Stimulated activated CD8-positive, alpha-beta memory T cell treated with anti-CD3 and anti-CD28 coated beads, Interleukin-12 subunit alpha, Interleukin-12 subunit beta, amount 100 ng/mL, for 1 hour (primary cell): ENCODE measurements at places on chromosomes 11 and 22.
A peak's percentile ranks its signal among the peaks of the same experiment; 100 is the strongest.

DNA sequence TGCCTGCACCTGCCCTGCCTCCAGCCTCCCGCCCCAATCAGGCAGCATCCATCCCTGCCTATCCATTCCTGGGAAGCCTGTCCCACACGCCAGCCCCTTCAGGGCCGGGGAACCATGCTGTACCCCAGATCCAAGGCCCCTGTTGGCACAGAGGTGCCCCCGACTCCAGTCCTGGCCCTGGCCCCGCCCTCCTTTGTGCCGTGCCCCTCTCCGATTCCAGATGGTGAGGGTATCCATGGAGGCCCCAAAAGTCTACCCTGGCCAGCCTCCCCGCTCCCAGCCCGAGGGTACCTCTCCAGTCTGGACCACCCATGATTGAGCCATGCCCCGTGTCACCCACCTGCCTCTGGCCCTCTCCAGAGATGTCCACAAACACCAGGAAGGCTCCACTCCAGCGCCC is 2.7 kb upstream of the TH start:
- no peak for DNase-seq

- no peak for DNase-seq
Observed at GRCh38 chr11:130313383-130314183, 1.1 kb downstream of the ZBTB44 start.

GRCh38 chr11:118914178-118914918 is 11.4 kb downstream of the BCL9L start:
- DNase-seq: peak; percentile 44

DNA sequence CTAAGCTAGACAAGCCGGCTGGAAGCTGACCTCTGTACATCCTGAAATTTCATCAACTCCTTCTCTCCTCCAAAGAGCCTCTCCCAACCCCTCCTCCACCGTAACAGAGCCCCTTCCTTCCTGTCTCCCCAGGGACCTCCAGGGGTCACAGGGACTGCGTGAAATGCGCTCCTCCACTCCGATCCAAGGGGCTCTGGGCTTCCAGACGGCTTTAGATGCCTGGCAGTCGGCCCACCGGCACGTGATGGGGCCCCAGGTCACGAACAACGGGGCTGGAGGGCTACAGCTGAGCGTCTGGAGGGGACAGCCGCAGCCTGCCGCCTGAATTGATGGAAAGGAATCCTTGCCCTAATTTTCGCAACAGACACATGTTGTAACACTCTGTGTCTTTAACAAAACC is 264.1 kb downstream of the MN1 start:
- DNase-seq: no peak

DNA sequence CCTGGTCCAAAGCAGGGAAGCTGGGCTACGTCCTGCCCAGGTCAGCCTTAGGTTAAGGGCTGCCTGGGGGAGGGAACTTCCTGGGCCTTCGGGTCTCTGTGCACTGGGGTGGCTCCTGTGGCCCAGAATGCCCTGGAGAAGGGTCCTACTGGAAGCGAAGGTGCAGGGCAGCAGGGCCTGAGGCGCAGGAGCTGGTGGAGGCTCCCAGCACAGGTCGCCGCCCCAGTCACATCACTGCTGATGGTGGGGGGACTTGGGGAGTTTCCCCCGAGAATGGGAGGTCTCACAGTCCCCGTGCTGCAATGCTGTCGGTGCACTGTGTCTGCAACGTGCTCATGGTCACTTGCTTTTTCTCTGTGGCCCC is 815 bp upstream of the SMIM38 start:
- DNase-seq: no peak

- DNase-seq: no peak
Observed at GRCh38 chr11:73998846-73999575, 9.9 kb downstream of the UCP3 start.

DNA sequence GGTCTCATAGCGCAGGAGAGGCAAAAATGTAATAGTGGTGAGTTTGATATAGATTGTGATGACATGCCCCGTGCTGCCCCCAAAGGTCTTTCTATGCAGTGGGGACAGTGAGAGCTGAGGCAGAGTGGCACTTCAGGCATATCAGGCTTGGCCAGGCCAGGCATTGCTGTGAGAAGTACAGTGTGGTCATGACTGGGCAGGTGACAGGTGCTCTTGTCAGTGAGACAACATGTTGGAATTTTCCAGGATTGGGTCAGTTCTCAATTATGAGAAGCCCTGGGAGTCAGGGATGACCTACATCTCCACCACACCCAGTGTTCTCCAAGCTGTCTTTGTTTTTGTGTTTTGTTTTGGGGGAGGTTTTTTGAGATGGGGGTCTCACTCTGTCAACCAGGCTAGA is 3.7 kb downstream of the SNAP29 start:
- no peak for DNase-seq

DNA sequence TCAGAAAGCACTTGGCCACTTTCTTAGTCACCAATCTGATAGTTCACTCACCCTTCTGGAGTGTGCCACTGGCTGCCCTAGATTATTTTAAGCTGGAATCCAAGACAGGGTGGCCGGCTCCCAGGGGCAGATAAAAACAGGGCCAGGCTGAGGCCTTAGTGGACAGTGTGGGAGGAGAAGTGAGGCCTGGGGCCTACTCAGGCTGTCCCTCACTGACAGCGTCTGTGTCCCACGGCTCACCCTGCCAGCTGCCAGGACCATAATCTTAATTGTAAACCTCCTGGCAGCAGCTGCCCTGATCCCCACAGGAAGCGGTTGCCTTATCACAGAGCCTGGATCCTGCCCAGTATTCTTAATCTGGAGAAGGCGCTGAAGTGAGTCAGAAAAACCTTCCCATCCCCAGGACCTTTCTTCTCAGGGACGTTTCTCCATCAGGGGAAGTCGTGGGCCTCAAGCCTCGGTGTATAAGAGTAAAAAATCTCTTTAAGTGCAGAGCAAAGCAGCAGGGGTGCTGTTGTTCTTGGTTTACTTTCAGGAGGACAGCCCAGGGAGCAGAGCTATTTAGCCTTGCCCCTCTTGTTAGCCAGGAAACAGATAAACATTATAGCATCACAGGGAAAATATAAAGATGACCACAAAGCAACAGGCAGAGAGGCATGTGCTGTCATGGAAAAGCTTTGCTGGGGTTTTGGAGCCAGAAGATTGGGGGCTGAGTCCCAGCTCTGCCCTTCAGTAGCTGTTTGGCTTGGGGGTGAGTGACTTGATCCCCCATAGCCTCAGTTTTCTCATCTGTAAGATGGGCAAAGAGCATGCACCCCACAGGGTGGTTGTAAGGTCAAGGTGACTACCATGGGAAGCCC is 39.6 kb downstream of the TSPAN18 start:
- no peak for DNase-seq

DNA sequence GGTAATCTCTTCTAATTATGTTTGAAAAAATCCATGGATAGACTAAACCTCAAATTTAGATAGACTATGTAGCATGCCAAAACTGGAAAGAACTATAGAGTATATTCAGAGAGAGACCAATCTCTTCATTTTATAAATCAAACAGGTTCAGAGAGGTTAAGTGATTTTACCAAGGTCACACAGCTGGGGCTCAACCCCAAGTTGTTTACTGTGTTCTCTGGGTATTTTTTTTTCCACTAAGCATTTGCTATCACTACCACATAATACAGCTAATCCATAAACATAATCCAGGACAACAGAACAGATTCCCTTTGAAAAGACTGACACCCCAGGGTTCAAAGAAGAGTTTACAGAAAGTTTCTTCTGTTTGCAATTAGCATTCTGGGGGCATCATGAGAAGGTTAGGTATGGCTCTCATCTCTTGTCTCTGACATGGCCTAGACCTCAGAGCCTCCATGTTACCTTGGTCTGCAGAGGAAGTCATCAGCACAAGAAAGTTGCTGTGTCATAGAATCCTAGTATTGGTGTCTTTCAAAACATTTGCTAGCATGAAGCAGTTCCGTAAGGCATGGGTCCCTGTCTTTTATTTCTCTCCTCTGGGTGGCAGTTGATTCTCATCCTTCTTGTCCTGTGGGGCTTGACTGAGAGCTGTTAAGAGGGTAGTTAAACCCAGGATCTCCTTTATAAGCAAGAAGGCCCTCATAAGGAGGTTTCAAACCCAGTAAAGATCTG is 94.5 kb upstream of the HSD17B12 start:
- no peak for DNase-seq

GRCh38 chr11:130553306-130553705 is 104.9 kb downstream of the ADAMTS15 start:
- DNase-seq: no peak

DNA sequence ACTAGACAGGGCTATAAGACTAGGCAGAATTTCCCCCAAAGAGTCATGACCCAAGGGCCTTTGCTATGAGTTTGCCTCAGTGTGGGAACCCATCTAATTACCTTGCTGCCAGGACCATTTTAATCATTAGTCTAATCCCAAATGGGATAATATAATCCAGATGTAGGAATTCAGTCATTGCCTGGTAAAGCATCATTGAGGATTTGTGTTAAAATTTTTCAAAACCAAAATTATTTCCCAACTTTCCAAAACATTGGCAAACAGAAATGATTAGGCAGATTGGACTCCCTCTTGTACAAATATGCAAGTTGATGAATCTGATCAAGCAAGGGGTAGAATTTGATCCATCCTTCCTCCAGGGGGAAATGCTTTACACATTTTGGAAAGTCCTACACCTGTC is 16.2 kb upstream of the MMP13 start:
- no peak for DNase-seq

- DNase-seq: no peak
Observed at GRCh38 chr11:119044708-119045107, 12.3 kb downstream of the HYOU1 start.

GRCh38 chr11:117189191-117189940 is 9.8 kb upstream of the TAGLN start:
- DNase-seq: no peak

GRCh38 chr11:128334311-128335044 is 252.9 kb downstream of the ETS1 start:
- no peak for DNase-seq

DNA sequence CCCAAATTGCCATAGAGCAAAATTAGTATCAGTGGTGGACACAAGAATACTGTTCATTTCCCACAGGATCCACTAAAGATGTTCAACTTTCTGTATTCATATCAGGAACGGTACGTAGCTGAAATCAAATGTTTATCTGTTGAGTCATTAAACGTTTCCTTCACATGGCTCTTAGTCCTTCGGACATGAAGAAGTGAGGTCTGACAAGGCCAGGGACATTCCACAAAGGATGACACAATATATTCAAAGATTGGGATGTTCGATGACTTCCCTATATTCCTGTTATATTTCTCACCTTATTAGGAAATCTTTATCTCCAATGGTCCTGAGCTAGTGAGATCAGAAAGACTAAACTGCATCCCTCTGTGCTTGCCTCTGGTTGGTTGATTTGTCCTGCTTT is 129.0 kb downstream of the ETS1 start:
- no peak for DNase-seq

DNA sequence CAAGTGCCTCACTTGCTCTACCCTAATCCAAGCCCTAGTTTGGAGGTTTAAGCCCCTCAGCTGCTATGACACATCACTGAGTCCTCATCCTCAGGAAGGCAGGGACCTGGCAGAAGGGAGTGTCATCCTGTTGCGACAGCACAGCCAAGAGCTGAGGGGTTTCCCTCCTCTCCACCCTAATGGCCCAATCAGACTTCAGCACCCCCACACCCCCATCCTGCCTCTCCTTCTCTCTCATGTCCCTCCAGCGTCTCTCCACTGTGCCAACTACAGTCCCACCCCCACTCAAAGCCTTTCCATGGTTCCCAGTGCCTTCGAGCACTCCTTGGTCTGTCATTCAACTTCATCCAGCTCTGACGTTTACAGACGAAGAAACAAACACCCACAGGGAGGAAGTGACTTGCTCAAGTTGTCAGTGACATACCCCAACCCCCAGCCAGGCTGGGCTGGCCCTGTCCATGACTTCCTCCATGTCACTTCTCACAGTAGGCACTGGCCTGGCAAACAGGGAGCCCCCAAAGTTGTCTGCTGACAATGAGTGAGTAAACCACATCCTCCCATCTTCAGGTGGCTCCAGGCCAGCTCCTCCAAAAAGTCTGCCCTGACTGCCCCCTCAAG is 15.6 kb downstream of the ARAP1 start:
- DNase-seq: peak; percentile 49

GRCh38 chr22:25111579-25112517 is 87.8 kb upstream of the CRYBB3 start:
- no peak for DNase-seq
